Activated CD4-positive, alpha-beta memory T cell treated with anti-CD3 and anti-CD28 coated beads, Interleukin-2, amount 10 ng/mL, durations not matched to agents 7 days and 5 days (primary cell): ENCODE measurements at places on chromosomes 7 and 10. TPM values are rescaled to one million over a fixed set of nuclear protein-coding genes. Genes with fewer than 3 reads are reported as not detected.

Gene C10orf105
- 0.25 TPM for total RNA-seq

Gene GPR85
- not detected for total RNA-seq

Gene HKDC1
- total RNA-seq, result 4.2 TPM

GRCh38 chr7:81590131-81590530 is 179.7 kb downstream of the HGF start:
- H3K27ac ChIP-seq, result no peak overlapping the region
- no peaks in the 10 kb centered on the region for H3K27me3 ChIP-seq
- H3K4me3 ChIP-seq, result no peak overlapping the region
- DNase-seq, result no peak
- no peaks in the 10 kb centered on the region for H3K36me3 ChIP-seq
- H3K4me1 ChIP-seq, result no peaks in the 10 kb centered on the region

Gene TMEM229A
- total RNA-seq, result not detected

GRCh38 chr10:60769406-60769805 is 8.9 kb upstream of the CDK1 start:
- no peak overlapping the region for H3K4me3 ChIP-seq
- no peak overlapping the region for H3K27ac ChIP-seq
- H3K27me3 ChIP-seq, result peaks cover 11% of the 10 kb centered on the region
- no peaks in the 10 kb centered on the region for H3K36me3 ChIP-seq
- peaks cover 10% of the 10 kb centered on the region for H3K4me1 ChIP-seq

DNA sequence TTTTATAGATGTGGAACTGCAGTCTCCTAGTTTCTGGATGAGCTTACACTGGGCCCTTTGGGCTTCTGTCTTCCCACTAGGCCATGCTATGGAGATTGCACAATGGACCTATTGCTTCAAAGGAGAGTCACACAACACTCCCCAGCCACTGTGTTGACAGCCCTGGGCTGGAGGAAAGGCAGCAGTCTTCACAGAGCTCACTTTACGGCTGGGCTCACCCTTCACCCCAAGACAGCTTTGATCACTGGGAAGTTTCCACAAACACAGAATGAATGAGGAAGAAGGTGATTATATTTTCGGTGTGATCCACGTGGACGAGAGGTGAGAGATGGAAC is 92.7 kb upstream of the GDF10 start:
- H3K36me3 ChIP-seq, result no peaks in the 10 kb centered on the region
- H3K4me1 ChIP-seq, result peaks cover 20% of the 10 kb centered on the region
- DNase-seq, result no peak
- no peaks in the 10 kb centered on the region for H3K27me3 ChIP-seq
